ENCODE measurements at places on chromosomes 1 and 21.

- no peak for DNase-seq
Observed at GRCh38 chr1:233744779-233745513, 131.0 kb downstream of the KCNK1 start.

- no peak for DNase-seq
Observed at GRCh38 chr1:56135069-56135863, 444.1 kb downstream of the PLPP3 start.

- DNase-seq, result no peak
Observed at GRCh38 chr1:82154219-82154970, 353.7 kb downstream of the ADGRL2 start.

- DNase-seq, result no peak
Observed at GRCh38 chr1:91553177-91553591, 52.5 kb downstream of the CDC7 start.

DNA sequence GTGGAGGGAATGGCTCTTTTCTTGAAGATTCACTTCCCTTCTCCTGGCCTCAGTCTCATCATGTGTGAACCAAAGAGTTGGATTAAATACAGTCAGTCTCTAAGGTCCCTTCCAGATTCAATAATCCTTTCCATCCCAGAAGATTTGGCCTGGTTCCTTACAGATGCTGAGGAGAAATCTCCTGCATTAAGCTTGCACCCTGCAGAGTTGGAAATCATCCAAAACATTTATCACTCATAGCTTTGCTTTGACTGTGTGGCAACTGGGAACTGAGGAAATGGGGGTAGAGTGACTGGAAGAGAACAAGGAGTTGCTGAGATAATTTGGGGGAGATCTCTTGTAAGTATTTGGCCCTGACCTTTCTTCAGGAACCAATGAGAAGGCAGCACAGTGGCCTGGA, 220.5 kb upstream of the SGIP1 start:
- no peak for DNase-seq

GRCh38 chr1:2517966-2518365, 8.4 kb downstream of the PANK4 start:
- DNase-seq, result no peak

GRCh38 chr1:247330548-247331171, 1.0 kb downstream of the ZNF496 start:
- no peak for DNase-seq

GRCh38 chr1:2906085-2906484, 104.6 kb upstream of the TTC34 start:
- no peak for DNase-seq

DNA sequence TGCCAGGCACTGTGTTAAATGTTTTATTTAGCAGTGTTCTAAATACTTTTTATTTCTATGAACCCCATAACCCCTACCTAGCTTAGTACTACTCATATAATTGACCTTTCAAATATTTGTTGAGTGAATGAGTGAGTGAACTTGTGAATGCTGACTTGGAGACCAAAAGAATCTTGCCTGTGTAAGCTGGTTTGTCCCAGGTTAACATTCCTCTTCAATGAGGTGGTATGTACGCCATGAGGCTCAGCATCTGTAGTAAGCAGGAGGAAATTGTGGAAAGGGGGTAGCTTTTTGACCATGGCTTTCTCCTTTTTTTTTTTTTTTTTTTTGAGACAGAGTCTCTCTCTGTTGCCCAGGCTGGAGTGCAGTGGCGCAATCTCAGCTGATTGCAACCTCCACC, 14.6 kb downstream of the MED18 start:
- no peak for DNase-seq

- no peak for DNase-seq
Observed at GRCh38 chr1:212512816-212513559, 80.3 kb downstream of the NENF start.

DNA sequence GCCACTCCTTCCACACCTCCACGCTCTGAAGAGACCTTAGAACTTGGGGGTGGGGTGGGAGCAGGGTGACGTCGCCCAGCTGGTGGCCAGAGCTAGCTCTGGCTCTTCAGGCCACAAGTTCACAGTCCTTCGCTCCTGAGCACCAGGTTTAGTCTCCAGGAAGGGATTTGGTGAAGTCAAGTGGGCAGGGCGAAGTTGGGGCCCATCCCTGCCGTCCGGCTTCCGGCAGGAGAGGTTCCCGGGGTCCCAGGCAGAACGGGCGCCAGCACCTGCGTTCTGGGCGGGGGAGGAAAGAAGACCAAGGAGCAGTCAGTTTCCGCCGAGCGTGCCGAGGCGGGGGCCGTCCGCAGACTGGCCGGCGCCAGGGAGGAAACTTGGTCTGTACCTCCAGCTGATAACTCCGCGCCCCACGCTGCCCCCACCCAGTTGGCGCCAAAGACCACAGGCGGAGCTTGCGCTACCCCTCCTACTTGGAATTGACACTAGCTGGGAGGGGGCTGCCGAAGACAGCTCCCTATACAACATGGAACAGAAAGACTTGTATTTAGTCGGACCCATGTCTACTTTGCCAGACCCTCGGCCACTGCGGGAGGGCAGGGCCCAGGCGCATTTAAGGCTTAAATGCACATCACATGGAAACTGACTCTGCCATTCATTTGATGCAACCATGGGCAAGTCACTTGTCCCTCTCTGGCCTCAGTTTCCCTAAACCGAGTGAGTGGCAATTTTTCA, 995 bp downstream of the ID3 start:
- DNase-seq, result no peak

- DNase-seq, result peak; percentile 11
Observed at GRCh38 chr1:62318756-62319544, at the start of gene KANK4. KANK4 (minus strand) TSS chr1:62319434; CDS start chr1:62281564, 37,870 bp downstream.

- no peak for DNase-seq
Observed at GRCh38 chr1:99646868-99647267, 955 bp downstream of the PALMD start.

- DNase-seq, result peak; percentile 82
Observed at GRCh38 chr1:1577367-1578011, 2.8 kb upstream of the SSU72 start.

DNA sequence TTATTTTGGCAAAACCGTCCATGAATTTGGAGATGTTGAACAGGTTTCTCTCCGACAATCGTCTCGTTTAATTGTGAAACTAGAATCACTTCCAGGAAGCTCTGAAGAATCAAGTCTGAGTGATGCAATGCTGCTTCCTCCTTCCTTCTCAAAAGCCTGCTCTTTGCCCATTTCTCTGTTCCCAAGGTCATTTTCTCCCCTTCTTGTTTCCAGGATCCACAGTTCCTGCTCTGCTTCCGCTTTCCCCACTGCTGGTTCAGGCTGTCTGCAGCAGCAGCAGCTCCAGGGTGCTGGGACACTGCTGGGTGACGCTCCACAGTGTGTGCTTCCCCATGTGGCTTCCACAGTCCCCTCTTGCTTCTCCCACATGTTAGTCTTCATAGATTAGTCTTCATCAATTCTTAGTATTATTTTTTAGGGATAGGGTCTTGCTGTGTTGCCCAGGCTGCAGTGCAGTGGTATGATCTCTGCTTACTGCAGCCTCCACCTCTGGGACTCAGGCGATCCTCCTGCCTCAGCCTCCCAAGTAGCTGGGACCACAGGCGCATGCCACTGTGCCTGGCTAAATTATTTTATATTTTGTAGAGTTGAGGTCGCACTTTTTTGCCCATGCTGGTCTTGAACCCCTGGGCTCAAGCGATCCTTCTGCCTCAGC, 156.2 kb downstream of the DYRK1A start:
- no peak for DNase-seq

DNA sequence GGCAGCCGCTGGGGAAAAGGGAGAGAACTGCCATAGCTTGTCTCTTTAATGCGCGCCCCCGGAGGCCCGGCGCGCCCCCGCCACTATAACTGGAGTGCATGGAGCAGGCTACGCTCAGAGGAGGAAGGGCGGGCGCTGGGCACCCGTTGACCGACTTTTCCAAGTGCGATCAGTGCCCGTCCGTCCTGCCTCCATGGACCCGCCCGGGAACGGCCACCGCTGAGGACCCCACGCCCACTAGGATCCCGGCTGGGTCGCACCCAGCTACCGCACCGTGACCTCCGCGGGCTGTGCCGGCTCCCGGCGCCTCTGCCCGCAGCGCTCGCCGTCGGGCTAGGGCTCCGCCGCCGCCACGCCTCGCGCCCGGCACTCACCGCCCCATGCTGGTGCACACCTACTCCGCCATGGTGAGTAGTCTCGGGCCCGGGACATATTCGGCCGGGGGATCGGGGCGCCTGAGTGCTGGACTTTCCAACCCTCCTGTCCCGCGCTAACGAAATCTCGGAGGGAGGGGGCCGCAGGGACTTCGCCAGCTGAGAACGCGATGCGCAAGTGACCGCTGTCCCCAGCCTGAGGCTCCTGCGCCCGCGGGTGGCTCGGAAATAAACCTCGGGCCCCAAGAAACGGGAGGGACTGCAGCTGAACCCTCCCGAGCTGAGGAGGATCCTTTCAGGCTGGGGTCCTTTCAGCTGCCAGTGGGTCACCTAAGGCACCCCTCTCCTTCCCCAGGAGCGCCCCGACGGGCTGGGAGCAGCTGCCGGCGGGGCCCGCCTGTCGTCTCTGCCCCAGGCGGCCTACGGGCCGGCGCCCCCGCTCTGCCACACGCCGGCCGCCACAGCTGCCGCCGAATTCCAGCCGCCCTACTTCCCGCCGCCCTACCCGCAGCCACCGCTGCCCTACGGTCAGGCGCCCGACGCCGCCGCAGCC, at the start of gene TFAP2E:
TSS of gene TFAP2E (plus strand) at position 117 of the 927 bp plus-strand sequence. CDS start at position 381, 264 bp downstream.
- DNase-seq, result peak; percentile 91

- no peak for DNase-seq
Observed at GRCh38 chr1:107795441-107795840, 169.5 kb downstream of the VAV3 start.

DNA sequence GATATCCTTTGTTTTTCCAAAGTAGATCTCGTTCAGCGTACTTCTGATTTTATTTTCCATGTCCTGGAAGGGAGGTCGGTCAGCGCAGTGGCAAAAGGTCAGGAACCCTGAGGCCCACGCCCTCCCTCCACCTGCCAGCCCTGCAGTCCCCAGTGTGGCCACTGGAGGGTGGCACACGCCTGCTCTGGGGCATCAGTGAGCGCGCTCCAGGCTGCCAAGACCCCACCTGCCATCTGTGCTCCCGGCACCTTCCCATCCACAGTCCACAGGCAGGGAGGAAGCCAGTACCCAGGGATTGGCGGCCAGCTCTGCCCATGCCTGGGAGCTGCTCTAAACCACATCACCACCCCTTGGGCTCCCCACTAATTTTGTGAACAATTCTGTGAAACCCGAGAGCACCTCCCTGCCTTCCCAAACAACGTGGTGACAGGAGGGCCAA, 32.3 kb downstream of the SLC66A1 start:
- peak; percentile 51 for DNase-seq

- DNase-seq, result no peak
Observed at GRCh38 chr1:167423684-167424619, 94.4 kb downstream of the CD247 start.

DNA sequence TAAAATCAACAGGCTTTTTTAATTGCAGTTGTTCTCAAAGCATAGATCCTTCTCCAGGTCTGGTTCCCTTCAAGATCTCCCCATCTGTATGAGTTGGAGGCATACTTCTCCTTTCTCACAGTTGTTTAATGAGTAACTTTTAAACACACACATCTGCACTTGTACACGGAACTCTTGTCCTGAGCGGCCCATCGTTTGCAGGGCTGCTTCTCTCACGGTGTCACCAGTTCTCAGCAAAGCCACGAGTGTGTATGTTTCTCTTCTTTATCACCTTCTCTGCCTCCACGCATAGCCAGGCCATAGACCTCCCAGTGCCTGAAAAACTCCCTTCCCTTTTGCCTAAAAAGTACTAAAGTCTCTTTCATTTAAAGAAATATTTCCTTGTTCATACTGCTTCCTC, 68.7 kb upstream of the ROR1 start:
- no peak for DNase-seq

- no peak for DNase-seq
Observed at GRCh38 chr1:156226116-156226538, 13.3 kb downstream of the PMF1 start.

- DNase-seq, result no peak
Observed at GRCh38 chr1:228009116-228009827, 2.5 kb downstream of the WNT3A start.

DNA sequence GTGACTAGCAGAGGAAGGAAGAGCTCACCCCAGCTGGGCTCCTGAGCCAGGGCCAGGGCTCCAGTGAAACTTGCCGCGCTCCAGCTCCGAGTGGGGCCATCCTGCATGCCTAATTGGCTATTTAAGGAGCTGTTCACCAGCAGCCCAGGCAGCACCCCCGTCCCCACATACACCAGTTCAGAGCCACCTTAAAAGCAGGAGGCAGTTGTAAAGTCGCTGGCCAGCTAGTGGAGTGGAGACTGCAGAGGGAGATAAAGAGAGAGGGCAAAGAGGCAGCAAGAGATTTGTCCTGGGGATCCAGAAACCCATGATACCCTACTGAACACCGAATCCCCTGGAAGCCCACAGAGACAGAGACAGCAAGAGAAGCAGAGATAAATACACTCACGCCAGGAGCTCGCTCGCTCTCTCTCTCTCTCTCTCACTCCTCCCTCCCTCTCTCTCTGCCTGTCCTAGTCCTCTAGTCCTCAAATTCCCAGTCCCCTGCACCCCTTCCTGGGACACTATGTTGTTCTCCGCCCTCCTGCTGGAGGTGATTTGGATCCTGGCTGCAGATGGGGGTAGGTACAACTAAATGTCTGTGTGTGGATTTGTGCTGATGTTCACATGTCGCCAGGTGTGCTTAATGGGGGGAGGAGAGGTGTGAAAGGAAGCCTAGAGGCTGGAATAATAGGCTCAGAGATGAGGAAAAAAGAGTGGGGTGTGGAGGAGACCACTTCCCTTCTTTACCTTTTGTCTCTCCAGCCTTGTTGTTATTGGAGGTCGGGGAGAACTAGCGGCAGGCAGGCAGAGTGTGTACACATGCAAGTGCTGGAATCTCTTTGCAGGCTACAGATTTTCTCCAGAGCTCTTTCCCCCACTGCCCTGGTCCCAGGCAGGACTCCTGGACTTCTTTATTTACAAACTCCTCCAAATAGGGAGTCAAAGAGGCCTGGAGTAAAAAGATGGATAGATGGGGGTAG, at the start of gene CA14:
TSS of gene CA14 (plus strand) at position 151 of the 962 bp plus-strand sequence. CDS start at position 506, 355 bp downstream.
- DNase-seq, result no peak

DNA sequence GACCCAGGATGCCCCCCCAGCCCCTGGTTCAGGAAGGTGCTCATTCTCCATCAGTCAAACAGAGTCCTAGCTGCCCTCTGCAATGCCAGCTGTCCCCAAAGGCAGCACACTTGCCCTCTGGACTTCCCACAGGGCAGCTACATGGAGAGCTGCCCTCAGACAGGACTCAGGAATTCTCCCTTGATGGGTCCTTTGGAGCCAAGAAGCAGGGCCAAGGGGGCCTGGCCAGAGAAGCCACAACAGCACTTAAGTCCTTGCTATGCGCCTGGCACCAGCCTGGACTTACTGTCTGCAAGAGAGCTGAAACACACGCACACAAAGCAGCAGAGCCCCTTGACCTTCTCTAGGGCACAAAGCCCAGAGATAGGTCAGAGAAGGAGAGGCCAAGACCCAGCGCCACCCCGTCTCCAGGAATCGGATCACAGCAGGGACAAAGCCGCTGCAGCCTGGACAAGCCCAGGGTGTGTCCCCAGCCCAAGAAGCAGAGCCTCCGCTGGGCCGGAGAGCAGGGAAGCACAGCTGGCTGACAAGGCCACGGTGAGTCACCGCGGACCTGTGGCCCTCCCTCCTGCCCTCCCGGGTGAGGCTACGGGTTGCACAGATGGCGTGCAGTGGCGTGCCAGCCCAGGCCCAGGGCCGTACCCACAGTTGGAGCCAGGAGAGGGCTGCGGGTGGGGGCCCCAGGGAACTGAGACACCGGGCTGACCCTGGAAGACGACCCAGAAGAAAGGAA, 1.7 kb downstream of the WNT9A start:
- DNase-seq, result peak; percentile 45

- no peak for DNase-seq
Observed at GRCh38 chr1:115838431-115839028, 2.4 kb downstream of the NHLH2 start.

- peak; percentile 55 for DNase-seq
Observed at GRCh38 chr1:47651311-47652089, 213.7 kb downstream of the FOXD2 start.
